ENCODE measurements at places on chromosomes 16 and 17. TPM values are rescaled to one million over a fixed set of nuclear protein-coding genes. Genes with fewer than 3 reads are reported as not detected.

The KIFC3 gene
- total RNA-seq = 58.6 TPM

The MYH11 gene
- total RNA-seq = 28.9 TPM

The TMEM220 gene
- 7.8 TPM for total RNA-seq

The AURKB gene
- total RNA-seq = 3.0 TPM

The ABI3 gene
- 4.7 TPM for total RNA-seq

The HS3ST4 gene
- total RNA-seq = not detected

The NPIPA2 gene
- total RNA-seq = 2.3 TPM

The CCL1 gene
- not detected for total RNA-seq

The CCDC40 gene
- total RNA-seq = 8.8 TPM

DNA sequence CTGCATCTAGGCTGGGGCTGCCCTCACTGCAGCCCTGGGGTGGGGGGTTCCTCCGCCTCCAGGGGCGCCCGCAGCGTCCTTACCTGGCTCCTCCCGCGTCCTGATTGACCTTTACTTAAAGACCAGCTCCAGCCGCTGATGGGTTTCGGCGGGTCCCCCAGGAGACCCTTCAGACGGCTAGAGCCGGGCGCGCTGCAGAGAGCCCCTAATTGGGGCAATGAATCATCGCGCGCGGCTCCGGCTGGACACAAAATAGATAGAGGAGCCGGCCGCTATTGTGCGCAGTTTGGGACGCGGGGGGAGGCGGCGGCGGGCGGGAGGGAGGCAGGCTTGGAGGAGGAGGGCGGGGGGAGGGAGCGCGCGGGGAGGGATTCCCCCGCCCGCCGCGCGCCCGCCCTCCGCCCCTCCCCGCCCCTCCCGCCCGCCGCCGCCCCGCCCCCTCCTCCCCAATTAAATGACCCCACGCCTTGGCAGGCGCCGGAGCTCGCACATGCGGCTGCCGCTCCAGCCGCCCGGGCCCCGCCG, 56.5 kb upstream of the CIBAR2 start:
- no peak for DNase-seq

GRCh38 chr17:17309356-17309755, 6.2 kb downstream of the NT5M start:
- DNase-seq = no peak

- DNase-seq = no peak
These were observed 381.7 kb downstream of the ZFHX3 start for GRCh38 chr16:72666267-72666666.

- no peak for DNase-seq
These were observed 6.8 kb downstream of the AXIN2 start for GRCh38 chr17:65554553-65555223.

DNA sequence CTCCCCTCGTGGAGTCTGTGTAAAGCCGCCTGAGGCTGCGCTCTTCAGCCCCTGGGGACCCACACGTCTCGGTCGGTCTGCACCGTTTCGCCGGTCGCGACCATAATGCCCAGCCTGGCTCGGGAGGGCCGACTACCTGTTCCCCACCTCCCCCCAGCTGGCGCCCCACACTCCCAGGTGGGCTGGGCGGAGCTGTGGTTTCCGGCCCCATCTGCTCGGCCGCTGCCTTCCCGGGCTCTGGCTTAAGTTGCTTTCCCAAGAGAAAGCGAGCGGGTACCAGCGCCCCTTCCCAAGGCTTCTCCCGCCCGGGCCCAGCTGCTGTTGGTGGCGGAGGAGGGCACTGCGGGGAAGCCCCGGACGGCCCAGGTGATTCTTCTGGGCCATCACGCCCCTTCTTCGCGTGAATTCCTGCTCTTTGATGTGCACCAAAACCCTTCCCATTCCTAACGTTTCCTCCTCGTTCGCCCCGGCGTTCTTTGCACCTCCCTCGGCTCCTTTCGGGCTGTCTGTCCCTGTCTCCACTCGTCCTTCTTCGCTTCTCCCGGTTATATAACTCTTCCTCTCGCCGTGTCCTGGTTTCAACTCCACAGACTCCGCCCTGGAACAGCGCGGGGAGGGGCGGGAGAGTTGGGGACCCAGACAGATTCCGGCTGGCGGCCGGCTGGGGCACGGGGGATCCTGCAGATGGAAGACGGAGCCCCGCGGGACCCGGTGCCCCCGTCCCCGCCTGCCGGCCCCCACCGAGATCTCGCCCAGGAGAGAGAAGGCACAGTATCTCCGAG, 2.0 kb downstream of the KDM6B start:
- DNase-seq = no peak

GRCh38 chr16:84040823-84041820, 1.5 kb downstream of the SLC38A8 start:
- no peak for DNase-seq

DNA sequence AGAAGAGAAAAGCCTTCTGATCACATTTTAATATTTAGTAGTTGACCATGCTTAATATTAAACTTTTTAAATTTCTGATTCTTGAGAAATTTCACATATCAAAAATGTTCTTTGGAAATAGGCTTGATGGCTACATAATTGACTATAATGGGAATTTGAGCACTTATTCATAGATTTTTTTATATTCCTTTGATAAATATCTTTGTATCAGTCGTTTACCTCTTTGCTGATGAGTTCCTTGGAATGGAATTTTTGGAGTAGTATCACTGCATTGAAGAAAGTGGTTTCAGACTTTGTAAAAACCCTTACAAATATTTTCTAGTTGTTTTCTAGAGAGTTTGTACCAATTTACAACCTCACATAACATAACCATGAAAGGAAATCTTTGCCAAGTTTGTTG, 14.7 kb downstream of the DNAAF1 start:
- no peak for DNase-seq

- no peak for DNase-seq
These were observed 12.7 kb downstream of the TEX2 start for GRCh38 chr17:64250233-64250835.

DNA sequence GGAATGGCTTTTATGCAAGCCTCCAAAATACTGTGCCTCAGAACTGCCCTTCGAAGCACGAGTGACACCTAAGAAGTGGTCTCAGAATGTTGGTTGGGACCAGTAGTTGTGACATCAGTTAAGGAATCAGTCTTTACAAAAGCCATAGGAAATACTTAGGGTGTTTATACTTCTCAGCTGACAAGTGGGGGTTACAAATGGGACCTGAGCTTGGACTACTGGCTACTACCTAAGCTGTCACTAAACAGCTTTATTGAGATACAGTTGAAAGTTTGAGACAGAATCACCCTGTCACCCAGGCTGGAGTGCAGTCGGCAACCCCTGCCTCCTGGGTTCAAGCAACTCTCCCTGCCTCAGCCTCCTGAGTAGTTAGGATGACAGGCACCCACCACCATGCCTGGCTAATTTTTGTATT, 5.0 kb downstream of the RPL19 start:
- DNase-seq = no peak

DNA sequence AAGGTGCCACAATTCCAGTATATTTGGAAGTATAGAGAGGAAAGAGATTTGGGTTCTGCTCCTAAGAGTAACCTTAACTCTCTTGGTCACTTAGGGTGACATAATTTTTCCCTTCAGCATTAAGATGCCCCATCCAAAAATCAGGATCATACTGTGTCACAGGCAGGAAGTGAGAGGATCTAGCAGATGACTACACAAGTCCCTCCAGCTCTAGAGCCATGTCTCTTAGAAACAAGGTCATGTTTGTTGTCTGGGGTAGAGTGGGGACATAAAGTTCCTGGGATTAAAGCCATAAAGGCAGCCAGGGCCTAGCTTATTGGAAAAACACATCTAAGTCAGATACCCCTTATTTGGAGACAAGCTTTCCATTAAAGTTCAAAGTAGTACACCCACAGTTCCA, 2.7 kb downstream of the CCL8 start:
- no peak for DNase-seq

- no peak for DNase-seq
These were observed 17.3 kb downstream of the CRHR1 start for GRCh38 chr17:45801421-45801820.

DNA sequence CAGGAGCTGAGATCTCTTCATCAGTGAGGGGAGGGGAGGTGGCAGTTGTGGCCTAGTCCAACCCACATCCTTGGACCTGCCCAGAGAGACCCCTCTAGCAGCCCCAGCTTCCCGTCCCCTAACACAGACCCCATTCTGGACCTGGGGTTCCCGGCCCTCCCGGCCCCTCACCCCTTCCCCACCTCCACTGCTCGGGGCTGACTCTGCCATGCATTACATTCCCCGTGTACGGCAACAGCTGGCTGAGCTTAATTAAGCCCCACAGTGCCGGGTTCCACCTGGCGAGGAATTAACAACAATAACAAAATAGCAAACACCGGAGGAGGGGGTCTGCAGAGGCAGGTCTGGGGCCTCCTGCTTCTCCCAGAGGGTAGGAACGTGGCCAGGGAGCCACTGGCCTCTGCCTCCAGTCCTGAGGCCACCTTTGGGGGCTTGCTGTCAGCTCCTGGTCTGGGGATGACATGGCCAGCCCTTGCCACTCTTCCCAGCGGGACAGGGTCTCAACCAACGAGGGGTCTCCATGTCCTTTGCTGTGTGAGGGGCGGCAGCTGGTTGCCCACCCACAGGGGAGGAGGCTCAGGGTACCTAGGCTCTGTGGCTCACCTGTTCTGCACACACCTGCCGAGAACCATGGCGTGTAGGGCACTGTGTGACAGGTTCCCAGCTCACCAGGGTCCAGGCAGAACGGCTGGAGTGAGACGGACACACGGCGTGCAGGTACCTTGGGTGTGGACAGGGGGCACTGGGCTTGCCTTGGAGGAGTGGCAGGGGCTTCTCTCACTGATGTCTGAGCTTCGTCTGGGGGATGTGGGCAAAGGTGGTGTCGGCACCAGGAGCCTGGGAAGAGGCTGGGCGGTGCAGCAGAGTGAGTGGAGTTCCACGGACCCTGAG, 46.9 kb upstream of the CBFA2T3 start:
- no peak for DNase-seq

DNA sequence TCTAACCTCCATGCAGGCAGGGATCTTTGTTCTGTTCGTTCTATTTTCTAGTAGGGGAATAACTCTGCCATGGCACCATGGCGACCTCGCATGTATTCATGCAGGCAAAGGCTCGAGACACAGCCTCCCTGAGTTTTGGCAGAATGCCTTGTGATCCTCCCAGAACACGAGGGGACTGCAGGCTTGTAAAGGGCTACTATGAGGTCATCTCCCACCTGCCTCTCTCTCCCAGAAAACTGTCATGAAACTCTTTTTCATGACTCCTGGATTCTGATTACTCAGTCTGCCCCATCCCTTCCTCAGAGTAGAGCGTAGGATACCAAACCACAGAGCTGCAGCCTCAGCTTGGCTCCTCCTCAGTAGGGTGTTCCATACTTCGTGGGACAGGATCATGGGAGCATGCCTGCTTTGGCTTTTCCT, 64.3 kb downstream of the IGF2BP1 start:
- no peak for DNase-seq

- DNase-seq = no peak
These were observed 14.7 kb downstream of the CYBC1 start for GRCh38 chr17:82435601-82436583.

DNA sequence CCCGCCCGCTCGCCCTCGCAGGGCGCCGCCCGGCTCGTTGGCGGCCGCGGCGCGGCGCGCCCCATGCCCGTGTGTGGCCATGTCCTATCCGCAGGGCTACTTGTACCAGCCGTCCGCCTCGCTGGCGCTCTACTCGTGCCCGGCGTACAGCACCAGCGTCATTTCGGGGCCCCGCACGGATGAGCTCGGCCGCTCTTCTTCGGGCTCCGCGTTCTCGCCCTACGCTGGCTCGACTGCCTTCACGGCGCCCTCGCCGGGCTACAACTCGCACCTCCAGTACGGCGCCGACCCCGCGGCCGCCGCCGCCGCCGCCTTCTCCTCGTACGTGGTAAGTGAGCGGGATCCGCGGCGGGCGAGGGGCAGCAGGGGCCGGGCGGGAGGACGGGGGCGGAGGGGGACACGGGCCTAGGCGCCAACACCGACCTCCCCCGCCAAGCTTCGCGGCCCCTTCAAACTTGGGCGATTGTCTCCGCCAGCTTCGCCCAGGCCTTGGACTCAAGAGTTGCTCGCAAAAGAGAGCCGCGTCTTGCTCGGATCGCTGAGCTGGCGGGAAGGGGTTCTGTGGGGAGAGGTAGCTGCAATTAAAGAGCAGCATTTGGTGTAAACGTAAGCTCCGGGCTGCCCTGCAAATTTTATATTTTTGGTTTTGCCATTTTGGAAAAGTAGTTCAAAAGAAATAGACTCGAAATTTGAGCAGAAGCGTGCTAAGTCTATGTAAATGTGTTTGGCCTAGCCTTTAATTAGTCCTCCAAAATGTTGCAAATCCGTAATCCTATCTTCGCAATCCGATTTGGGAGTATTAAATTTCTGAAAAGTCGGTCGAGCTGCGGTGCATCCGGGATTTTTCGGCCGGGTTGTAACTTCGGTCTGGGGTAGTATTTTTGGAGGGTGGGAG, 702 bp downstream of the IRX5 start:
- DNase-seq = no peak

DNA sequence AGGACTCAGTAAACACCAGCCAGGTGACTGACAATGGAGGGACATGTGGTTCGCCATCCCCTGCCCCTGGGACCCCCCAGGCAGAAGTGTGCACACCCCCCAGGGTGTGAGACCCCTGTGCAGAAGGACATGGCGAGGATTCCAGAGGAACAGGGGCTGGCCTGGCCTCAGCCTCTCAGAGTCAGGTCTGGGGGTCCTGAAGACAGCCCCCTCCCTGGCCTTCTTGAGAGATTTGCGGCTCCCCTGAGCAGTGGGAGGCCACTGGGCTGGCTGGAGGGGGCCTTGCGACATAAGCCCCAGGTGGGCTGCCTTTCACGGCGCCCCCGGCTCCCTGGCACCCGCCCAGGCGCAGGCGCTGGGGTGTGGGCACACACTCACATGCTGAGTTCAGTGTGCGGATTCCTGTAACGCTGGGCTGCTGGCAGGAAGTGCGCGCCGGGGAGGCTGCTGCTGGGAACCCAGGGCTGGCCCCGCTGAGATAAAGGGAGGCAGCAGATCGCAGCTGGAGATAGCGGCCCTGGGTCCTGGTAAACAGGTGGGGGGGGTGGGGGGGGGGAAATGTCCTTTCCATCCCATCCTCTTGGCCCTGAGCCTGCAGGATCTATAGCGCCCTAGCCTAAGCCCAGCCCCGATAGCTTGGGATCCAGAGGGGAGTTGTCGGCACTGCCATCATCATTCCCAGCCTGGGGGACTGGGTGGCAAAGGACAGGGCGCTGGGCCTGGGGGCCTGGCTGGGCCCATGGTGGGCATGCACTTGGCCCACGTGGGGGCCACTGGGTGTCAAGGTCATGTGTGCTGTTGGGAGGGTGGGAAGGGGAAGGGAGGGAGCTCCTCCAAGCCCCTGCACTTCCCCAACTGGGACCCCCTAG, 27.1 kb downstream of the TMEM235 start:
- DNase-seq = no peak

- no peak for DNase-seq
These were observed 33.6 kb upstream of the RAI1 start for GRCh38 chr17:17647524-17648178.
